ENCODE measurements at places on chromosomes 1 and 21.

DNA sequence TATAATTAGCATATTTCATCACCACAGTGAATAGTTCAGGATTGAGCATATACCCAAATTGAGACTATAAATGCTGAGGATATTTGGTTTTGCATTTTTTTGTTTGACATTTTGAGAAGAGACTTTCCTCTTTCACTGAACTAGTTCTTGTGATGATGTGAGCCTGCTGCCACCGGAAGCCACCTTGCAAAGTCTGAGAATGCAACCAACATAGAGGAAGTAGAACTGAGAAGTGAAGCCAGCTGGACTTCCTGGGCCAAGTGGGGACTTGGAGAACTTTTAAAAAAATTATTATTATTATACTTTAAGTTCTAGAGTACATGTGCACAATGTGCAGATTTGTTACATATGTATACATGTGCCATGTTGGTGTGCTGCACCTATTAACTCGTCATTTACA is 102.3 kb downstream of the RPE65 start:
- DNase-seq: no peak

GRCh38 chr1:1958071-1958541 is 39.0 kb upstream of the TMEM52 start:
- DNase-seq: no peak

GRCh38 chr21:34035619-34036354 is 37.6 kb upstream of the MRPS6 start:
- no peak for DNase-seq

- no peak for DNase-seq
These were observed 56.9 kb downstream of the PTPRF start for GRCh38 chr1:43587594-43587993.

DNA sequence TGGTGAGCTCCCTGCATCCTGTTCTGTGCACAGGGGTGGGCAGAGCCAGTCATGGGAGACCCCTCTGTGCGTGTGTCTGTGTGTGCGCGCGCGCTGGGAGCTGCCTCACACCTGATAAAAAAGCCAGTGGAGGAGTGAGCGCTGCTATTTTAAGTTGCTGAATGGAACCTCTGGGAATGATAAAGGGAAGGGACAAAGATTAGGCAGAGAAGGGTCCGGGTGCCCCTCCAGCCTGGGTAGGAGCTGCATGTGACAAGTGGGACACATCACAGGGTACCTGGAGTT is 847 bp downstream of the ADORA1 start:
- DNase-seq: no peak

- DNase-seq: no peak
These were observed 43.5 kb downstream of the RPAP2 start for GRCh38 chr1:92342401-92342800.

GRCh38 chr1:36453051-36453450 is 2.8 kb upstream of the OSCP1 start:
- no peak for DNase-seq

DNA sequence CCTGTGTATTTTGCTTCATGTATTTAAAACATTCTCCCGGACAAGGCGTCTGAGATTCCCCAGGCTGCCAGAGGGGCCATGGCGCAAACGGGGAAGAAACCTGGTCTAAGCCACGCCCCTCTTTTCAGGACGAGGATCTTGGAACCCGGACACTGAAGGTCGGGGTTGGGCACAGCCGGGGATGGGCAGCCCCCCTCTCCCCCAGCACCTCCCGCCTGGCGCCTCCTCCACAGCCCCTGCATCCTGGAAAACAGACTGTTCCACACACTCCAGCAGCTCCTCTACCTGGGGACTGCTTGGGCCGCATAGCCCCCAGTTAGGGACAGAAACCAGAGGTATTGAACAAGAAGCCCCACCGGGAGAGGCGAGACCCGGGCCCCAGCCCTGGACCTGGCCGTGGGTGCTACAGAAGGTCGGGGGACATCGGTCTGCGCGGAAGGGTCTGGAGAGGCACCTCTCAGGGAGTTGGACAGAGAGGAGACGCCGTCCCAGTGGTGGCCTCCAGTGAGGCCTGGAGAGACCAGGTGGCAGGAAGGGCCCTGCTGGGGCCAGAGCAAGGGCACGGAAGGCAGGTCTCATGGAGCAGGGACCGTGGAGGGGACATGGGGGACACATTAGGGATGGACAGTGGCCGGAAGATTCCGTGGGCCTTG is 5.4 kb downstream of the TP73 start:
- DNase-seq: no peak

DNA sequence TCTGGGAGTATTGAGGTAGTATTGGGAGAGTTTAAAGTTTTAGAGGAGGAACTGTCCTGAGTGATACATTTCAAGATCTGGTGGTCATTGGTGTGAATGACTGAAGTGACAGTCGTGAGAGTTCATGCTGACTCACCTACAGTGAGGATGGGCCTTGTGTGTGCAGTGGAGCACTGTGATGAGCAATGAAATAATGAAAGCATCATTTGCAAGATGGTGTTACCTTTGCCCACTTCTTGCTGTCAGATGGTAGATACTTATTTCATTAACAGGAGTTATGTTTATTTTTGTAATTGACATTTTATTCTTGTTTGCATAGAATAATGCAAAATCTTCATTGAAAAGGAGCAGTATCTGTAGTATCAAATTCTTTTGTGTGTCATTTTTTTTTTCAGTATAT is 29.0 kb downstream of the POU2F1 start:
- no peak for DNase-seq

- no peak for DNase-seq
These were observed 300.0 kb downstream of the RRAGC start for GRCh38 chr1:38559446-38560165.

GRCh38 chr21:41186755-41187536 is 19.0 kb downstream of the BACE2 start:
- DNase-seq: no peak

- no peak for DNase-seq
These were observed 53.3 kb upstream of the SEC16B start for GRCh38 chr1:178023181-178023618.

- DNase-seq: no peak
These were observed 792.4 kb upstream of the ADGRL2 start for GRCh38 chr1:81008293-81008692.

DNA sequence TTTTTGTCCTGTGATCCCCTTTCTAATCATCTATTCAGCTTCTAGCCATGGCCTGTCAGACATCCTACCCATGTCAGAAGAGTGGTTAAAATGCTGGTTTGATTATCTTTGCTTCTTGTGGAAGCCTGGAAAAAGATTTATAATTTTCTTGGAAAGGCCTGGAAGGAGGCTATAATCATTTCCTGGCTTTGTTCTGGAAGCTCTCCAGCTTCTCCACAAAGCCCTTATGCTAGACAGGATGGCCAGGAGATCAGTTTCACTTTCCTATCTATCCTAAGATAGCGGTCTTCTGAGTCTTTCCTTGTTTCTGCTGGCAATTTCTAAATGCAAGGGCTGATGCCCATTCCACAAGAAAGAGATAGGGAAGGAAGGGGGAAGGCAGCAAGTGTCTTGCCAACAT is 90.9 kb upstream of the SLC44A3 start:
- DNase-seq: no peak

DNA sequence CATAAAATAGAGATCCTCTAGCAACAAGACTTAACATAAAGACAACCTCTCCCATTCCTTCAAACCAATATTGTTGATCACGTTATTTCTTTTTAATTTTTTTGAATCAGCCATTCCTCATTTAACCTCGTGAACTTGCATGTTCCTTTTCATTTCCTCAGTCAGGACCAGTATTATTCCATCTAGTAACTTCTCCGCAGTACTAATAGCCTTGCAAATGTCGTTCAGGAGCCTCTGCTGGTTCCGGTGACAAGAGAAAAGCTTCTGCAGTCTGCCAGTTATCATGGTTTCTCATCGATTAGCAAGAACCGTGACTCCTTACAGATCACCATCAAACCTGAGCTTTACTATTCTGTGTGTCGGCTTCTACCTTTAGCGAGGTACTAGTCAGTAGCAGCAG is 3.0 kb downstream of the APP start:
- no peak for DNase-seq

GRCh38 chr1:153397924-153398651 is 7.2 kb upstream of the S100A8 start:
- no peak for DNase-seq

DNA sequence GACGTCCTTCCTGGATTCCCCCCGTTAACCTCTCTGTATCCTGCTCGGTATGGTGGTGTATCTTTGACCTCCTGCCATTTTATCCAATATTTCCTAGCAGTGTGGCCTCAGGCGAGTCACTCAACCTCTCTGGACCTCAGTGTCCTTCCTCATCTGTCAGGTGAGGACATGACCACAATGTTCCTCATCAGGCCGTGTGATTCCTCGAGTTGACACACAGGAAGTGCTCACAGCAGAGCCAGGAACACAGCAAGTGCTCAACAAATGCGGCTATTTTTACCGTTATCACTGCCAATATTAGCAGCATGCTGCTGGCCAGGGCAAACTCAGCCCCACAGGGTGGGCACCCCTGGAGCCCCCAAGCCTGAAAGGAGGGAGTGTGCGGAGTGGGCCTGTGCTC is 450.2 kb downstream of the KIF26B start:
- DNase-seq: no peak

DNA sequence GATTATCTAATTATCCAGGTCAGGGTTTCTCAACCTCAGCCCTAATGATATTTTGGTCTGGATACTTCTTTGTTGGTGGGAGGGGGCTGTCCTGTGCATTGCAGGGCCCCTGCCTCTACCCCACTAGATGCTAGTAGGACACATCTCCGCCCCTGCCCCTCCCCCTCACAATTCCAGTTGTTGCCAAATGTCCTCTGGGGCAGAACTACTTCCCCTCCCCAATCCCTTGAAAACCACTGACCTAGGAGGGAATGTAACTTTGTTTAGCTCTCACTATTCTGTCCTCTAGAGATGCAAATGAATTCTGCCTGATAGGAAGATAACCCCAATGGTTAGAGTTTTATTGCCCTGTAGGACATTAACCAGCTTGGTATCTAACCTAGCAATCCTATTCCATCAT is 8.1 kb downstream of the CACNA1S start:
- no peak for DNase-seq

GRCh38 chr1:54666333-54666732 is 24.7 kb downstream of the MROH7 start:
- no peak for DNase-seq

GRCh38 chr1:32644426-32644825 is 5.9 kb downstream of the ZBTB8OS start:
- no peak for DNase-seq
